ENCODE measurements at places on chromosomes 3 and 15. TPM values are rescaled to one million over a fixed set of nuclear protein-coding genes. Genes with fewer than 3 reads are reported as not detected.

The ZCWPW2 gene
- total RNA-seq: 1.5 TPM

The ALPK3 gene
- total RNA-seq: 10.5 TPM

The TM4SF1 gene
- 55.7 TPM for total RNA-seq

The WDR73 gene
- 11.6 TPM for total RNA-seq

- no peak for DNase-seq
Observed at GRCh38 chr3:193853511-193854219, 260.7 kb downstream of the OPA1 start.

DNA sequence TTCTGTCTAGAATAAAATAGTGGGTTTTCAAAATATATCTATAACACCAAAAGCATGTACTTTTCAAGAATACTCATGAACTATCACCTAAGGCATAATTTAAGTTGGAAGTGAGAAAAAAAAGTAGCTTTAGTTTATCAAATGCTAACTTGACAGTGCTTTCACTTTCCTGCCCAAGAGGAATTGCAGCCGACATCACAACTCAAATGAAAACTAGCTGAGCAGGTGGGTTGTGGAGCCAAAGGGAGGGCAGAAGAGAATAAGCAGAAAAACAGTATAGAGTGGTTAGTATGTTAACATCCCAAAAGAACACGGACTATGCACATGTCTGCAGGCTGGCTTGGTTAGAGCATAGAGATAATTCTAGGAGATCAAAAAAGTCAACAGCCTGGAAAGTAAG is 120.9 kb downstream of the NEDD4 start:
- no peak for DNase-seq

DNA sequence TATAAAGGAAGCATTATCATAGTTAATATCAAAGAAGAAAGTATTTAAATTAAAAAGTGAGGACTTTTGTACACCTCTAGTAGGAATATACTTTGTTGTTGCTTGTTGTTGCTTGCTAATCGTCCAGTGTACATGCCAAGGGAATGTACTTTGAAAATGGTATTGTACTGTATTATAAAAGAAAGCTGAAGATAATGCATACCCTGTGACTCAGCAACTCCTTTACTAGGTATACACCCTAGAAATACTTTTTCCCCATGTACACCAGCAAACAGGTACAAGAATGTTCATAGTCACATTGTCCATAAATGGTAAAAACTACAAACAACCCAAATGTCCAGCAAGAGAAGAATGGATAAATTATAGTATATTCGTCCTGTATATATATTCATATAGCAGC is 12.0 kb downstream of the TTBK2 start:
- no peak for DNase-seq

DNA sequence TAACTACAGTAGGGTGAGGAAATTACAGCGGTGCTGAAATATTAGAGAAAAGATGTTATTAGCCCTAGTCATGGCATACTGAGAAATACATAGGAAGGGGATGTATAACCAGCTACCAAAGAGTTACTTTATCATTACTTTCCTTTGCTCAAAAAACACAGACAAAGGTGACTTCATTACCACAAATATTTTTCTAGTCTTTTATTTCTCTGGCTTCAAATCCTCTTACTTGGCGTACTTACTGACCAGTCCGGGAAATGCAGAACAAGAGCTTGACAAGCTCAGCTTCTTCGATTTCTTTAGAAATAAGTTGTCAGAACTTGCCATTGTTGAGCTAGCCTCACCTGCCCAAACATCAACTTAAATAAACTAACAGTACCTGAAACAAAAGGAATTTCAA is 142.1 kb upstream of the TMCO5A start:
- DNase-seq: no peak

- no peak for DNase-seq
Observed at GRCh38 chr15:93359425-93360131, 270.6 kb upstream of the RGMA start.

DNA sequence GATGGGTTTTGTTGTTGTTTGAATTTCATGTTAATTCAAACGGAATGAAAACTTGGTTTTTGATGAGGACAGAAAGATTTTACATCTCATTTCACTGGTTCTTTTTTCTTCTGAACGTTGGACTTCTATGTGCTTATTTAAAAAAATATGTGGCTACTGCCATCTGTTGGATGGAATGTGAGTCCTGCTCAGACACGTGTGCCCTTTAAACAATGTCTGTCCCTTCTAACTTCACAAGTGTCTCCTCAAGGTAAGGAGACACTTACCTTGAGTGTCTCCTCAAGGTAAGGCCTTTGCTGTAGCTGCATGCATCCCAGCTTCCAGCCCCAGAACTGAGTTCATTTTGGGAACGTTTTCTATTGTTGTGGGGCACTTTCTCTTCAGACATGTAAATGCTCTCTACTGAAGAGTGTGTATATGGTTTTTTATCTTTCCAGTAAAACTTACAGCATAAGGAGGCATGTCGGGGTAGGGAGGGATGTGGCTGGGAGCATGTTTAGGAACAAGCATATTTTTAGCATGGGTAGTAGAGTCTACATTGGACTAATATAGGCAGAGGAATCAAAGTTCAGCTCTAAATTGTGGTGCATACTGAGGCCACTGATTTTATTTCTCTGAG is 63.1 kb upstream of the UBE3A start:
- no peak for DNase-seq
